ENCODE measurements at places on chromosomes 7 and 10.

- H3K36me3 ChIP-seq = no peaks in the 10 kb centered on the region
- no peaks in the 10 kb centered on the region for H3K27me3 ChIP-seq
- no peak for DNase-seq
These were observed 71.1 kb downstream of the PRKG1 start for GRCh38 chr10:51145375-51145774.

GRCh38 chr7:88357781-88358525, 51.3 kb upstream of the STEAP4 start:
- H3K36me3 ChIP-seq = no peaks in the 10 kb centered on the region
- DNase-seq = no peak
- no peaks in the 10 kb centered on the region for H3K27me3 ChIP-seq
- no peak overlapping the region for H3K4me3 ChIP-seq
- no peak overlapping the region for H3K27ac ChIP-seq

- no peaks in the 10 kb centered on the region for H3K27me3 ChIP-seq
- H3K36me3 ChIP-seq = no peaks in the 10 kb centered on the region
- no peak for DNase-seq
- no peak overlapping the region for H3K4me3 ChIP-seq
These were observed 71.1 kb upstream of the INSYN2A start for GRCh38 chr10:127267442-127267841.

DNA sequence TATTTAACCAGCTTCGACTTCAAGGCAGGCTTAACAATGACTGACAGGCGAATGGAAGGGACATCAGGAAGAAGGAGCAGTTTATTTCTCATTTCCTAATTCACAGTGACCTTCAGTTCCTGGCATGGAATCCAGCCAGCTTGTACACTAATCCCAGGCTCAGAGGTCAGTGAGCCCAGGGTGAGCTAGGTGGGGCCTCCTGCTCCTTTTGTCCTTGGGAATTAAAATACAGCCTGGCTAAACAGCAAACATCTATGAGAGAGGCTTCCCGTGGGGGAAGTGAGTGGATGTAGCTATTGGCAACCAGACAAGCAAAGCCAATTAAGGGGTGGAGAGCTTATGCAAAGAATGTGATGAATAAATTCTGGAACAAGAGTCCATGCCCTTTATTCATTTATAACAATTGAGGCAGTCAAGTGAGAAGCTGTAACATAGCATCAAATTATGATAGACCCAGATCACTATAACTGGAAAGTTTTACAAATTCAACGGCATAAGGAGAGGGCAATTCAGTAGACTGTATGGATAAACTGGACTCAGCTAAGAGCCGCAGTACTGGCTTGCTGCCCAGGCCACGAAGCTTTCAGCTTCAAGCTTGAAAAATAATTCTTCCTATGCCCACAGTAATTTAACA, 57.1 kb downstream of the STK17A start:
- H3K27me3 ChIP-seq = no peaks in the 10 kb centered on the region
- H3K4me1 ChIP-seq = peaks cover 28% of the 10 kb centered on the region
- H3K27ac ChIP-seq = peak overlapping the region; percentile 33
- peaks cover 8% of the 10 kb centered on the region for H3K36me3 ChIP-seq

GRCh38 chr7:10981317-10981716, 7.6 kb downstream of the PHF14 start:
- H3K36me3 ChIP-seq = peaks cover 28% of the 10 kb centered on the region
- DNase-seq = no peak
- peaks cover 4% of the 10 kb centered on the region for H3K4me1 ChIP-seq
- no peaks in the 10 kb centered on the region for H3K27me3 ChIP-seq
- no peak overlapping the region for H3K27ac ChIP-seq
- H3K4me3 ChIP-seq = no peak overlapping the region

GRCh38 chr10:59302381-59302780, 60.0 kb downstream of the FAM13C start:
- no peaks in the 10 kb centered on the region for H3K27me3 ChIP-seq
- H3K4me1 ChIP-seq = peaks cover 13% of the 10 kb centered on the region
- H3K4me3 ChIP-seq = no peak overlapping the region
- no peak for DNase-seq
- no peaks in the 10 kb centered on the region for H3K36me3 ChIP-seq

GRCh38 chr10:73923935-73924598, 13.1 kb downstream of the PLAU start:
- no peak overlapping the region for H3K27ac ChIP-seq
- no peaks in the 10 kb centered on the region for H3K36me3 ChIP-seq
- H3K27me3 ChIP-seq = no peaks in the 10 kb centered on the region
- peak; percentile 36 for DNase-seq
- H3K4me1 ChIP-seq = peaks cover 15% of the 10 kb centered on the region
- no peak overlapping the region for H3K4me3 ChIP-seq

DNA sequence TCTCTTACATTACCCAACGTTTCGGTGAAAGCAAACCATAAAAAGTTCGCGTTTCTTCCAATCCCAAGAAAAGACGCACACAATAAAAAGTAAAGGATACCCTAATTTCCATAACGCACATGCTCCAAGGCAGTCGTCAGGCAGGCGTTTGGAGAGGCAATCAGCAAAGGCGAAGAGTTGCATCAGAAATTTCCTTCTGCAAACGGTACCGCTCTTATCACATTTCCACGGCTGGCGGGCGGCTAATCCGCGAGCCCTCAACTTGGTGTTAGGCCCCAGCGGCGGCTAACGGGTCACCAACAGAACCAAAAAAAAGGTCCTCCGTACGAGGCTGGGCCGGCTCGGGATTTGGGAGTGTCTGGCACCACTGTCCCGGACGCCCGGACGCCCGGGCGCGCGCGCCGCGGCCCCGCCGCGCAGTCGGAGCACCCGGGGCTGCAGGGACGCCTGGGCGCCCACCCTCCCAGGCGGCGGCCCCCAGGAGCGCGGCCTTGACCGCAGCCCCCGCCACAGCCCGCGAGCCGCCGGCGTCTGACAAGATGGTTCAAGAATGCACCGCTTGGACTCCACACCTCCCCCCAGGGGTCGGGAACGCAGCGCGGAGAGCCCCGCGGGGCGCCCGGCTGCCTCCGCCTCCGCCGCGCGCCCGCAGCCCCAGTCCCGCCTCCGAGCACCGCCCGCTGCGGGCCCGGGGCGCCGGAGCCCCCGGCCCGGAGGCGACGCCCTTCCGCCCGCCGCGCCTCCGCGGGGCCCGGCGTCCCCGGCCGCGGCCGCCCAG, 9.8 kb upstream of the GRB10 start:
- peaks cover 27% of the 10 kb centered on the region for H3K4me1 ChIP-seq
- H3K36me3 ChIP-seq = no peaks in the 10 kb centered on the region
- H3K27me3 ChIP-seq = peaks cover 41% of the 10 kb centered on the region
- H3K27ac ChIP-seq = no peak overlapping the region
- peak; percentile 61 for DNase-seq

GRCh38 chr7:139457153-139457946, 26.1 kb downstream of the KLRG2 start:
- H3K27me3 ChIP-seq = no peaks in the 10 kb centered on the region
- no peak for DNase-seq
- H3K4me1 ChIP-seq = peaks cover 7% of the 10 kb centered on the region
- H3K27ac ChIP-seq = no peak overlapping the region

All from neural progenitor cell (in vitro differentiated cells).